PC-3 (cell line): ENCODE measurements at places on chromosomes 6 and 20. TPM values are rescaled to one million over a fixed set of nuclear protein-coding genes. Genes with fewer than 3 reads are reported as not detected.

Gene ZC3H12D
- not detected in 2 replicates for total RNA-seq

Gene ASIP
- total RNA-seq = not detected in 2 replicates

Gene SEMG1
- total RNA-seq = not detected in 2 replicates

Gene ZSCAN12
- total RNA-seq = 0.58 and 0.95 TPM in 2 replicates

Gene ADGB
- not detected in 2 replicates for total RNA-seq

Gene BPIFB1
- total RNA-seq = not detected in 2 replicates

Gene CTAGE9
- not detected in 2 replicates for total RNA-seq

Gene BFSP1
- total RNA-seq = 2.2 and 2.7 TPM in 2 replicates

DNA sequence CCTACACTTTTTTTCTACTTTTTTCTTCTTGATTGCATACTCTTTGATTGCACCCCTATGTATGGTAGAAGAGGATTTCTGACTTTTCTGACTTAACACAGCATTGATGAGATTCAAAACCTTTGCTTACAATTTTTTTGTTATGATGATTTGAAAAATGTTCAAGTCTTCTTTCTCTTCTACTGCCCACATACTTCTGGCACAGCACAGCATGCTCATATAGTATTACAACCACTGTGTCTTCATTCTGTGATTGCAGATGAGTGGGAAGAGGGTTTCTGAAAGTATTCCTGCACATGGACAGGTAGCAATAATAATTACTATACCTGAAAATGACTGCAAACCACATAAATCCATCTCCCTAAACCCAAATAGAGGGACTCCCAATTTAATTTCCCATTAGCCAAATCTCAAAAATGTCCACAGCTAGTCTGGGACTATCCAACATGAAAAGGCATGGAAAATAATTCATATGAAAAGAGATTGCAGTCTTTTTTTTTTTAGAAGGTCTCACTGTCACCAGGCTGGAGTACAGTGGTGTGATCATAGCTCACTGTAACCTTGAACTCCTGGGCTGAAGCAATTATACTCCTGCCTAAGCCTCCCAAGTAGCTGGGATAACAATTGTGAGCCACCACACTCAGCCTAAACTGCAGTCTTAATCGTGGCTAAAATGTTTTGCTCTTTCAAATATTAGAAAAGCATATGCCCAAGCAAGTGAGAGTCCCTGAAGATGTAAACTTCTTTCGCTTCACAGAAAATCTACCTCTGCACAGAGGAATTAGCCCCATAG is 15.9 kb upstream of the TENT5A start:
- H3K27ac ChIP-seq = no peak overlapping the region
- no peaks in the 10 kb centered on the region for H3K27me3 ChIP-seq
- no peaks in the 10 kb centered on the region for H3K36me3 ChIP-seq
- no peak overlapping the region for H3K4me3 ChIP-seq
- H3K4me1 ChIP-seq = peaks cover 59% of the 10 kb centered on the region

- no peaks in the 10 kb centered on the region for H3K36me3 ChIP-seq
- peak; percentile 54 for DNase-seq
- no peaks in the 10 kb centered on the region for H3K27me3 ChIP-seq
- H3K4me3 ChIP-seq = no peak overlapping the region
- no peaks in the 10 kb centered on the region for H3K4me1 ChIP-seq
Observed at GRCh38 chr6:119985952-119986736, 636.6 kb upstream of the MAN1A1 start.

DNA sequence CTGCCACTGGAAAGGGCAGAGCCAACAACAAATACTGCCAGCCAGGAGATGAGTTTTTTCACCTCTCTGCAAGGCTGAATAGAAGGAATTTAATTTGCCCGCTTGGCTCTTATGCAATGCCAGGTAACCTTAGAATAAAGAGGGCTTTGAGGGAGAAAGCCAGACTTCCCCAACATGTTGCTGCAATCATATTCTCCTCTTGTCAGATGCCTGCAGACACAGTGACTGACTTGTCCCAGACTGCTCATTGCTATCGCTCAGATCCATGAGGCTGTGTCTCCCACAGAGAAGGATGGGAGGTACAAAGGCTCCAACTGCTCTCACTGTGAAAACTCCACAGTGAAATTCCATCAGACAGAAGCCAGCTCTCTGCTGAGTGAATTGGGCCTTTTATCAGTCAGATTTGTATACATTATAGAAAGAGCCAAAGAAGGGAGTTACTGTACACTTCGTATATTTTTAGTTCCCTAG is 517.0 kb upstream of the ID4 start:
- H3K27ac ChIP-seq = no peak overlapping the region
- no peak overlapping the region for H3K4me3 ChIP-seq
- no peak for DNase-seq
- H3K27me3 ChIP-seq = no peaks in the 10 kb centered on the region

DNA sequence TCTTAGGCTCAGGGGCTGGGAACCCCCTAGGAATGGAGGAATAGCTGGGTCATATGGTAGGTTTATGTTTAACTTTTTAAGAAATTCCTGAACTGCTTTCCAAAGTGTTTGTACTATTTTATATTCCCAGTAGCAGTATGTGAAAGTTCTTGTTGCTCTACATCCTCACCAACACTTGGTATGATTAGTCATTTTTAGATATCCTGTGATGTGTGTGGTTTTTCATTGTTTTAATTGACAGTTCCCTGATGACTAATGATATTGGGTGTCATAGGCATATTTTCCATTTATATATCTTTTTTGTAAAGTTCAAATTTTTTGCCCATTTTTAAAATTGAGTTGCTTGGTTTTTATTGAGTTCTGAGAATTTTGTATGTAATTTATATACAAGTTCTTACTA is 72.3 kb downstream of the SLC16A10 start:
- no peak for DNase-seq
- H3K27me3 ChIP-seq = no peaks in the 10 kb centered on the region

DNA sequence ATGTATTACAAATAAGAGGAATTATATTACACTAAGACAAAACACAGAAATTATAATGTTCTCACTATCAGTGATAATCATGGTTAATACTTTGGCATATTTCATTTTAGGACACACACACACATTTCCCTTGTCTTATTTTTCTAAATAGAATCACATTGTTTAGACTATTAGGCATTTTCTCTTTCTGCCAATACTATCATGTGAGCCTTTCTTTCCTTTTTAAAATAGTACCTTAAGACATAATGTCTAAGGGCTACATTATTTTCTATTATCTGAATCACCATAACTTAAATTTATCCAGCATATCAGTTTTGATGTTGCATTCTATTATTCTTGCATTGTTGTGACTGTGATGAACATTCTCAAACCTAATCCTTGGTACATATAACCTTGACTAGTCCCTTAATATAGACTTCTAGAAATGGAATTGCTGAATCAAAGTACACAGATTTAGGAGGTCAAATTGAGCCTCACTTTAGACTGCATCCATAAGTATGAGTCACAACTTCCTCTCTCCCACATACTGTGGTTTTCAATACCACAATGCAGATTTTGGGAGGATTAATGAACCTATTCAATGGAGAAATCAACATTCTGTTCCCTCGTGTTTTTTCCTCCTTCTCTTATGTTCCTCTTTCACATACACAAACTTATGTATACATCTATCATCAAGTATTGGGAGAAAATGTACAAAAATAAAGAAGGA is 212.6 kb downstream of the MOXD1 start:
- peak; percentile 66 for DNase-seq
- no peaks in the 10 kb centered on the region for H3K27me3 ChIP-seq
- no peak overlapping the region for H3K27ac ChIP-seq
- H3K4me1 ChIP-seq = peaks cover 19% of the 10 kb centered on the region
- H3K4me3 ChIP-seq = no peak overlapping the region
- no peaks in the 10 kb centered on the region for H3K36me3 ChIP-seq

DNA sequence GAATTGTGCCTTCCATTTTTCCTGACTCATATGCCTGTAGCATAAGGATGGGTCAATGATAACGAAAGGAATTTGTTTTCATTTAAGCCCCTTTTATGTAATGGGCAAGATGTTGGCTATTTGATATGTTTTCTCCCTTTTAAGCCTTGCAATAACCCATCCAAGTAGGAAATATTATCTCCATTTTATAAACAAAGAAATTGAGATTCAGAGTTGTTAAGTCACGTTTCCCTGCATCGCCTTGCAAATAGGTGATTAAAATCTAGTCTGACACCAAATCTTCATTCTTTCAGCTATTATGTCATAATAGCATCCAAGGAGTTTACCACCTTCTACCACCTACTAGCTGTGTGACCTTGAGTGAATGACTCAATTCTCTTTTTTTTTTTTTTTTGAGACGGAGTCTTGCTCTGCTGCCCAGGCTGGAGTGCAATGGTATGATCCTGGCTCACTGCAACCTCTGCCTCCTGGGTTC is 7.0 kb downstream of the HNF4A start:
- H3K36me3 ChIP-seq = no peaks in the 10 kb centered on the region
- no peak overlapping the region for H3K4me3 ChIP-seq
- no peak overlapping the region for H3K27ac ChIP-seq
- no peak for DNase-seq
- H3K27me3 ChIP-seq = peaks cover 21% of the 10 kb centered on the region
- H3K4me1 ChIP-seq = no peaks in the 10 kb centered on the region

DNA sequence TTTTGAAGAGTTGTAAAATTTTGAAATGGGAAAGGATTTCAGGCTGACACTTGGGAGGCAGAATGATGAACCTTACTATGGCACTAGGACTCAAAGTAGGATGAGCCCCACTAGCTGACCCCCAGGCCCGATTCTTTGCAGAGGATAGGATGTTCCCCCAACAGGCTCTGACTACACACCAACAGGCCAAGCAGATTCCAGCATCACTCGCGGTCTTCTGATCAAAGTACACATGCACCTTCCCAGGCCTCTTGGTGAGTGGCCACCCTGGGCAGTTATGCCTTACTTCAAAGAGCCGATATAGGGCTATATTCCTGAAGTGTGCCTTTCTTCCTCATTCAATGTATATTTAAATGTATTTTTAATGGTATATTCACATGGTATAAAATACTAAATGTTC is 117.6 kb upstream of the TMEM181 start:
- no peak overlapping the region for H3K4me3 ChIP-seq
- no peak overlapping the region for H3K27ac ChIP-seq
- no peaks in the 10 kb centered on the region for H3K27me3 ChIP-seq
- no peaks in the 10 kb centered on the region for H3K4me1 ChIP-seq

GRCh38 chr6:16124198-16125180 is 4.4 kb upstream of the MYLIP start:
- no peak overlapping the region for H3K4me3 ChIP-seq
- no peak overlapping the region for H3K27ac ChIP-seq
- peaks cover 52% of the 10 kb centered on the region for H3K27me3 ChIP-seq
- no peak for DNase-seq

DNA sequence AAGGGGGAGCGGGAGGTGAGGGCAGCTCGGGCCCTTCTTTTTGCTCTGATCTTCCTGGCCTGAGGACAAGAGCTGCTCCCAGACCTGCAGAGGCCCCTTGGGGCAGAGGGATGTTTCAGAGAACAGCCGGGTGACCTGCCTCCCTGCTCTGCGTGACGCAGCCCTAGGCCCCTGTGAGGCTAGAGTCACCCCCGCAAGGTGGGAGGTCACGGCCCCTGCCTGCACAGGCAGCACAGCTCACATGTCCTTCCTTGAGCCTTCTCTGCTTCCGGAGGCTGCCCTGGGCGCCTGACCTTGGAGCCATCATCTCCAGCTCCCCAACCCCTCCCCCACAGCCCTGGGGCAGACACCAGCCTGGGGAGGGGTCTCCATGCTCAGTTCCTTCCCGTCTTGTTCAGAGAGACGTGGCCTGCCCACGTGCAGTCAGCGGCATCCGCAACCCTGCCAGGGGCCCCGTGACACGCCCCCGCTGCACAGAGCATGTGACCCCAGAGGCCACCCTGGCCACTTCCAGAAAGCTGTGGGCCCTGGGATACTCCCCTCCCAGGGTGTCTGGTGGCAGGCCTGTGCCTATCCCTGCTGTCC is at the start of gene BIRC7:
Gene BIRC7 (plus strand): TSS at position 507 of the 585 bp plus-strand sequence. CDS start 192 bp downstream, outside the sequence.
- H3K27me3 ChIP-seq = no peaks in the 10 kb centered on the region
- no peaks in the 10 kb centered on the region for H3K36me3 ChIP-seq
- no peak within 1 kb of the TSS for H3K27ac ChIP-seq
- H3K4me3 ChIP-seq = no peak within 1 kb of the TSS
- no peak for DNase-seq

GRCh38 chr6:132380358-132381029 is 20.8 kb downstream of the MOXD1 start:
- no peaks in the 10 kb centered on the region for H3K27me3 ChIP-seq
- H3K4me3 ChIP-seq = no peak overlapping the region
- no peaks in the 10 kb centered on the region for H3K4me1 ChIP-seq
- H3K36me3 ChIP-seq = no peaks in the 10 kb centered on the region
- no peak overlapping the region for H3K27ac ChIP-seq
- no peak for DNase-seq

GRCh38 chr6:126873351-126873750 is 245.1 kb upstream of the RSPO3 start:
- H3K4me3 ChIP-seq = no peak overlapping the region
- DNase-seq = no peak
- no peaks in the 10 kb centered on the region for H3K27me3 ChIP-seq
- no peak overlapping the region for H3K27ac ChIP-seq
- no peaks in the 10 kb centered on the region for H3K4me1 ChIP-seq

DNA sequence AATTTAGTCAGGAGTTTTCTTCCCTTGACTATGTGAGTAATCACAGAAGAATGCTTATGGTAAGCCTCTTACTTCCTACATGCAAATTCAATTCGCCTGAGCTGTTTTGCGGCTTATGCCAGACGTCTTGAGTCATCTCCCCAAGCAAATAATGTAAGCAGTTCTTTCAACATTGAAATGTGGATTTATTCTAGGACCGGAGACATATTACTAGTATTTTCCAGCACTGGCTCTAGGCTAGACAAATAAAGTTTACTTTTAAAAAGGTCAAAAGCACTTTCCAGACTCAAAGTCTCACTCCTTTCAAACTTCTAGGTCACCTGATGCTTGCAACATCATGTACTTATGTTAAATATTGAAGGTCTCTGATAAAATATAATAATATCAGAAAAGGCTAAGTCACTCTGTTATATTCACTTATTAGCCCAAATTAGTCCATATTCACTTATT is 38.1 kb upstream of the NOX3 start:
- no peaks in the 10 kb centered on the region for H3K27me3 ChIP-seq
- peaks cover 44% of the 10 kb centered on the region for H3K4me1 ChIP-seq
- H3K27ac ChIP-seq = peak overlapping the region; percentile 96
- H3K36me3 ChIP-seq = no peaks in the 10 kb centered on the region
- peak; percentile 95 for DNase-seq
- no peak overlapping the region for H3K4me3 ChIP-seq

- no peak for DNase-seq
- H3K27ac ChIP-seq = no peak overlapping the region
- no peak overlapping the region for H3K4me3 ChIP-seq
Observed at GRCh38 chr20:20573797-20574196, 138.6 kb downstream of the RALGAPA2 start.

DNA sequence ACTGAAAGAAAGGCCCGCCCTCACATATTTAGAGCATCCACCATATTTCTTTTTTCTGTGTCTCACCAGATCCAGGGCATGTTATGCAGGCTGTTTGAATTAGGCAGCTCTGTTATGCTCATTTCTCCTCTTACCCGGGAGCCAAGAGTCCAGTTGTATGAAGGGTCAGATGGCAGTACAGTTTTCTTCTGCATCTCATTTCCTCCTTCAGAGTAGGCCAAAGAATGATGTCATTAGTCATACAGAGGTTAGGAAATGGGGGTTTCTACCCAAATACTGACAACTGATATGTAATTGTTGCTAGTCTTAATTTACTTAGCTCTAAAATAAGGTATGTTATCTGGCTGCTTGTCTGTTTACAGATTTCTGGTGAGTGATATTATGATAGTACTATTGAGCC is 130.8 kb downstream of the SOBP start:
- no peaks in the 10 kb centered on the region for H3K27me3 ChIP-seq
- no peak overlapping the region for H3K27ac ChIP-seq
- peaks cover 16% of the 10 kb centered on the region for H3K4me1 ChIP-seq
- H3K4me3 ChIP-seq = no peak overlapping the region
- no peak for DNase-seq

- H3K4me1 ChIP-seq = no peaks in the 10 kb centered on the region
- DNase-seq = no peak
- H3K36me3 ChIP-seq = no peaks in the 10 kb centered on the region
- no peak overlapping the region for H3K27ac ChIP-seq
Observed at GRCh38 chr20:11551479-11551878, 366.2 kb upstream of the BTBD3 start.
